Stimulated activated CD4-positive, alpha-beta T cell treated with anti-CD3 and anti-CD28 coated beads, Interleukin-15, amount 100 ng/mL, for 48 hours (primary cell): ENCODE measurements at places on chromosomes 16 and 17.

GRCh38 chr16:56388209-56388608 lies 37.1 kb downstream of the AMFR start:
- DNase-seq: no peak

DNA sequence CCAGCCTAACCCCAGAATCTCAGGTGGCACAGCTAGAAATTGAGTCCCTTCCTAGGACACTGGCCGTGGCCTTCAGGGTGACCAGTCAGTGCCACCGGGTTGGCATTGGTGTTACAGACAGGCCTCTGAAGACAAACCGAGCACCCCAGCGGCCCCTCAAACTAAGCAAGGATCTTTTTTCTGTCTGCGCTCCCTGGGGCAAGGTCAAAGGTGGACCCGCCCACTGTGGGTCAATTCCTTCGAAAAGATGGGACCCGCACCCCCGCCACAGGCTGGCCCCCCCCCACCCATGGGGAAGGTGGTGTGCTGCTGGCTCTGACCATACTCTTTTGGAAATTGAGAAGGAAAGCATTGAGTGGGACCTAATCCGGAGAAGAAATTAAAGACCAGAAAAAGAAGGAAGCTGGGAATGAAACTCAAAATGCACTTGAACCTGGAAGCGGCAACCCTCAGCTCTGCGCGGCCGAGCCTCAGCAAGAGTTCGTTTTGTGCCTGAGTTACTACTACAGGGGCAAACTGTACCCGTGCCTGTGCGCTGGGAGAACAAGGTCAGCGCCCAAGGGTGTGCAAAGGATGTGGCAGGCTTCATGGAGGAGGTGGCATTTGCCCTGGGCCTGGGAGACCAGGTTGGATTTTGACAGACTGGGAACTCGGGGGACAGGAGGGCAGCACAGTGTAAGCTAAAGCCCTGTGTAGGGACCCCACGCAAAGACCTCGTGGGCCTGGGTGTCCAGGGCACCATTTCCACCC lies 20.4 kb downstream of the TMC6 start:
- no peak for DNase-seq

GRCh38 chr17:61966191-61966590 lies 38.4 kb upstream of the INTS2 start:
- DNase-seq: no peak

GRCh38 chr17:59416184-59416583 lies 84.7 kb downstream of the YPEL2 start:
- DNase-seq: no peak

- no peak for DNase-seq
Observed at GRCh38 chr16:73071131-73071940, 23.4 kb upstream of the ZFHX3 start.

GRCh38 chr17:17539591-17539990 lies 43.4 kb upstream of the RASD1 start:
- DNase-seq: no peak

DNA sequence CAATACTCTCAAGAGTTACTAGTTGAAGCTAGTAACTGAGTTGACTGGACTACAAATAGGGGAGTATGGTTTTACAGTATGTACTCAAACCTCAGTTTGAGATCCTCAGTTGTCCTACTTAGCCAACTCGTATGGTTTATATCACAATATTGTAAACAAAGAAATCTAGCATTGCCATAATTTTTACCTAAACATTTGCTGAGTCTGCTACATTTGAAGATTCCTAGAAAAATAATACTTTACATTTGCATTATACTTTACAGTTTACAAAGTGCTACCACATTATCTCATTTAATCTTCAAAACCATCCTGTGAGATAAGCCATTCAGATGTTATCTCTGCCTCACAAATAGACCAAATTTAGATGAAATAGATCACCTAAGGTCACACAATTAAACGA lies 16.3 kb downstream of the CBX1 start:
- DNase-seq: no peak

DNA sequence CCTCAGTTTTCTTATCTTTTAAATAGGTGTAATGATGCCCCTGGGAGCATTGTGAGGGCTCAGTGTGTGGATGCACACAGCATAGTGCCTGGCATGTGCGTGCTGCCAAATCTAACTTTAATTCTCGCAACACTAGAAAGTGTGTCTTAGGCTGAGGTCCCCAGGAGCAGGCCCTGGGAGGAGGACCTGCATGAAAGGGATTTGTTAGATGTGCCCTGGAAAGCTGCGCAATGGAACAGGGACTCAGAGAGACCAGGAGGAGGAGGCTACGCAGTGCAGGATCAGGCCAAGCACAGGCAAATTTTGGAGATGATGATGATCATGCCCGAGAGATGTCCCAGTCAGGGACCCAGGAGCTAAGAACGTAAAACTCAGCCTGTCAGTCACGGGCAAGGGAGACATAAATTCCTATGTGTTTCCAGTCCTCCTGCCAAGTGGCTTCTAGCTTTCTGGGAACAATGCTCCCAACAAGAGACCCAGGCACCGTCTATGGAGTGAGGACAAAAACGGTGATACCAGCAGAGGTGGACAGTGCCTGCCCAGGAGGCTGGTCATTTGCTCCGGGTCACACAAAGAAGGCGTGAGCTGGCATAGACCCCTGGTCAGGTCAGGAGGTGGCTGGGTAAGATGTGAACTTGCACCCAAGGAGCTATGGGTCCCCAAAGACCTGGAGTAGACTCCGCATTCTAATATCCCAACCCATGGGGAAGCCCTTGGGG lies 352.2 kb upstream of the TNRC6C start:
- no peak for DNase-seq

DNA sequence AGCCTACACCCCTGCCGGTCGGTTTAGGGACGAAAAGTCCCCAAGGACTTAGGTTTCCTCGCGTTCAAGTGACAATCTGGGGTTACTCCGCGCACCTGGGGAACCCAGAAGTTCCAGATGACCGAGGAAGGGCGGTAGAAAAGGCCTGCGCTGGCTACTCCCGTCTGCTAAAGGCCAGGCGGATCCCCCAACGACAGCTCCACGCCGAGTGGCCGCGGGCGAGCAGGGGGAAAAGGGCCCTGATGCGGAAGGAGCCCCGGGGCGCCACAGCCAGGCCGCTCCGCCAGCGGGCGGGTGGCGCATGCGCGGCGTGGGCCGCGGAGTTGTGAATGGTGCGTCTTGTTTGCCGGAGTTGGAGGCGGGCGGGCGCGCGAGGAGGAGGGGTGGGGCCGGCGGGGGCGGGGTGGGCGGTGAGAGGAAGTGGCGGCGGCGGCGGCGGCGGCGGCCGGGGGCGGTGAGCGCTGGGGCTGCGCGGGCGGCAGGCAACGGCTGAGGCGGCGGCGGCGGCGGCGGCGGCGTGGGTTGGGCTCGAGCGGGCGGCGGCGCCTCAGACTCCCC lies at the start of gene CBFB:
CBFB (plus strand) TSS at position 454 of the 558 bp plus-strand sequence. CDS start 259 bp downstream, outside the sequence.
- DNase-seq: peak; percentile 87

GRCh38 chr17:63927464-63928171 lies 4.5 kb downstream of the CD79B start:
- no peak for DNase-seq

- DNase-seq: no peak
Observed at GRCh38 chr17:9004132-9004960, 17.0 kb upstream of the NTN1 start.

- DNase-seq: no peak
Observed at GRCh38 chr17:15180121-15180561, 85.0 kb downstream of the PMP22 start.
